ENCODE measurements at places on chromosomes 11 and 22. TPM values are rescaled to one million over a fixed set of nuclear protein-coding genes. Genes with fewer than 3 reads are reported as not detected.

- peaks cover 10% of the 10 kb centered on the region for H3K4me1 ChIP-seq
- no peak overlapping the region for H3K27ac ChIP-seq
- no peaks in the 10 kb centered on the region for H3K36me3 ChIP-seq
- DNase-seq: no peak
- H3K4me3 ChIP-seq: no peak overlapping the region
Measured at GRCh38 chr22:26406118-26406517, 22.9 kb upstream of the ASPHD2 start.

DNA sequence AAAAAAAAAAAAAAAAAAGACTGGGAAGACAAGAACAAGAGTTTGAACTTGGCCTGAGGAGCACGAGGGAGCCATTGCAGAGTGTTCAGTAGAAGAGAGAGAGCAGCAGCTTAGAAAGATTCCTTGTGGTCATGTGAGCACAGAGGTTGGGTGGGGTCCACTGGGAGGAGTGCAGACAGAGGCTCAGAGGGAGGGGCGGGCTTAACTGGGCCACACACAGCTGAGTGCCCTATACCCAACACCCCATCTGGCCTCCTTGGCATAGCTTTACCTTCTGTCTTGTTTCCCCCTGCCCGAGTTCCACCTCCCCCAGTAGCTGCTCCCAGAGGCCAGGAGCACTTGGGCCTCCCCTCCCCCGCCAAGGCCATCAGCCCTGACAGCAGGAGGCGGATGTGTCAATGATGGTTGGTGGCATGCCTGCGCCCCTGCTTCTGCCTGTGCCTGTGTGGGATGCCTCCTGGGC is 12.1 kb downstream of the C11orf86 start:
- H3K27ac ChIP-seq: no peak overlapping the region

- H3K4me1 ChIP-seq: peaks cover 10% of the 10 kb centered on the region
- no peak for DNase-seq
- no peak overlapping the region for H3K4me3 ChIP-seq
- no peaks in the 10 kb centered on the region for H3K27me3 ChIP-seq
Measured at GRCh38 chr22:24087071-24087795, 76.1 kb downstream of the CABIN1 start.

Gene MS4A7
- not detected for total RNA-seq

DNA sequence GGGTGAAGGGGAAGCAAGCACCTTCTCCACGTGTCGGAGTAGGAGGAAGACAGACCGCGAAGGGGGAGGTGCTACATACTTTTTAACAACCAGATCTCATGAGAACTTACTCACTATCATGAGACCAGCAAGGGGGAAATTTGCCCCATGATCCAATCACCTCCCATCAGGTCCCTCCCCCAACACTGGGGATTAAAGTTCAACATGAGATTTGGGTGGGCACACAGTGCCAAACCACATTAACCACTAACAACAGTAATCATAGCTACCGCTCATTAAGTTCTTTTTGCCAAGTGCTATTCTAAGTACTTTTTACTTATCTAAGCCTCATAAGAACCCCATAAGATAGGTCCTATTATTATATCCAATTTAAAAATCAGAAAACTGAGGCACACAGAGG is 450.5 kb upstream of the DDI1 start:
- no peak overlapping the region for H3K27ac ChIP-seq
- H3K36me3 ChIP-seq: no peaks in the 10 kb centered on the region
- DNase-seq: no peak
- H3K4me1 ChIP-seq: peaks cover 26% of the 10 kb centered on the region
- no peak overlapping the region for H3K4me3 ChIP-seq

GRCh38 chr22:43777286-43777685 is 34.8 kb downstream of the EFCAB6 start:
- H3K27me3 ChIP-seq: no peaks in the 10 kb centered on the region
- H3K27ac ChIP-seq: no peak overlapping the region
- H3K4me3 ChIP-seq: no peak overlapping the region
- DNase-seq: no peak
- H3K36me3 ChIP-seq: no peaks in the 10 kb centered on the region

DNA sequence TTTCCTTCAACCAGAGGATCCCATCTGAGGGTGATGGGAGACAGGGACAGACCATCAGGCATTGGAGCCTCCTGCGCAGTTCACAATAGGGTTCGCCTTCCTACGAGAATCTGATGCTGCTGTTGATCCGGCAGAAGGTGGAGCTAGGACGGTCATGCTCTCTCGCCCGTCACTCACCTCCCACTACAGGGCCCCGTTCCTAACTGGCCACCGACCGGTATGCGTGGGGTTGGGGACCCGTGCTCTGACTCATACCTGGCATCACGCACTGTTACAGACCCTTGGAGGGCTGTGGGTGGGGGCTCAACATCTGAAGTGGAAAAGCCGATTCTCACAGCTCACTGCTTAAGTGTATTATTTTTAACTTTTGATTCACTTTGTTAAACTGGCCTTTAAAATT is 402.3 kb downstream of the BRD1 start:
- H3K36me3 ChIP-seq: no peaks in the 10 kb centered on the region
- H3K4me3 ChIP-seq: no peak overlapping the region
- no peak for DNase-seq

DNA sequence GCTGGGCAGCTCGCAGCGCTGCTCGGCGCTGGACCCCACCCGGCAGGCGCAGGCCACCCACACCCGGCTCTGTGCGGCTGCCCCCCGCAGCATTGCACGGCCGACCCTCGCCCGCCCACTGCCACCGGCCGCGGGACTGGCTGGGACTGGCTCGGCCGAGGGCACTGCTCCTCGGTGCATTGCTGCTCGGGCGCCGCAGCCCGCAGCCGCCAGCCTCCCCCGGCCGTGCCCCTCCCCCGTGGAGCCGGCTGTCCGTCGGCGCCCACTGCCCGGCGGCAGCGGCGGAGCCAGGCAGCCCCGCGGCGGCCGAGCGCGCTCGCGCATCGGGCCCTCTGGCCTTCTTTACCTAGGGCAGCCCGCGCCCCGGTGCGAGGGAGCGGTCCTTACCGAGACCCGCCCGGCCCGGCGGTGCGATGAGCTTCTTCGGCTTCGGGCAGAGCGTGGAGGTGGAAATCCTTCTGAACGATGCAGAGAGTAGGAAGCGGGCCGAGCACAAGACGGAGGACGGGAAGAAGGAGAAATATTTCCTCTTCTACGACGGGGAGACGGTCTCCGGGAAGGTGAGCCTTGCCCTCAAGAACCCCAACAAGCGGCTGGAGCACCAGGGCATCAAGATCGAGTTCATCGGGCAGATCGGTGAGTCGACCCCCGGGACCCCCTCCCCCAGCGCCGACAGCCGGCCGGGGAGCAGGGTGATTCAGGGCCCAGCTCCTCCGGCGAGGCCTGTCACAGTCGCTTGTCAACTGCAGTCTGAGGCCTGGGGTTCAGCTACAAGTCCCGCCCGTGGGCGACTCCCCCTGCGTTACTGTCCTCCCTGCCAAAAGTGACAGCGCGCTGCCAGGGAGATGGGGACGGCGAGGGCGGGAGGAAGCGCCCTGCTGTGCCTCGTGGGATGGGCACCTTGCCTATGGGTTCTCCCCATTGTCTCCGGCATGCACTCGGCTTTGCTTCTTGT is 516 bp downstream of the VPS26B start:
- H3K27me3 ChIP-seq: peaks cover 14% of the 10 kb centered on the region
- no peaks in the 10 kb centered on the region for H3K36me3 ChIP-seq

GRCh38 chr22:26839216-26839615 is 181.8 kb downstream of the MIAT start:
- H3K27me3 ChIP-seq: no peaks in the 10 kb centered on the region
- peaks cover 23% of the 10 kb centered on the region for H3K4me1 ChIP-seq
- H3K4me3 ChIP-seq: no peak overlapping the region
- DNase-seq: no peak

GRCh38 chr11:38680166-38680565 is 2082.1 kb upstream of the RAG2 start:
- no peak overlapping the region for H3K4me3 ChIP-seq
- no peak for DNase-seq
- H3K36me3 ChIP-seq: no peaks in the 10 kb centered on the region
- no peaks in the 10 kb centered on the region for H3K4me1 ChIP-seq
- no peaks in the 10 kb centered on the region for H3K27me3 ChIP-seq
- H3K27ac ChIP-seq: no peak overlapping the region

GRCh38 chr11:33256031-33256812 is 959 bp upstream of the HIPK3 start:
- peaks cover 16% of the 10 kb centered on the region for H3K4me1 ChIP-seq
- no peaks in the 10 kb centered on the region for H3K36me3 ChIP-seq
- peaks cover 13% of the 10 kb centered on the region for H3K27me3 ChIP-seq
- peak; percentile 9 for DNase-seq

DNA sequence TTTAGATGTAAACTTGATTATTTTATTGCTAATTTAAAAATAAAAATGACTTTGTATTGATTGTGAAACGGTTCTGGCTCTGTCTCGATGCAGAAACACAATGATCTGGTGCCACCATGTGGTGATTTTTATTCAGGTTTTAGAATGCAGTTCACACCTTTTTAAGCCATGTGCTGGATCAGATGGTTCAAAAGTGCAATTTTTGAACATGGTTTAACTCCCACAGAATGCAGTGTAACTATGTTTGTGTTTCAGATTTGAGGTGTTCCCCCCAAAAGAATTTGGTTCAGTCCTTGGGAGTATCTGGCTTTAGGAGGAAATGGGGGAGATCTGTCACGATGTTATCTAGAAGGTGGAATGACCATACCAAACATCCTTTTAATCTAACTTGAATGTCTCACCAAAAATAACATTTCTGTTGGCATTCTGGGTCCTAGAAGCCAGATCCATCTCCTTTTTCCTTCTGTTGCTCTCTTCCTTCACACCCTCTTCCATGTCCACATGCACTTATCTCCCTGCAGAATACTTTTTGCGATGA is 7.9 kb downstream of the MRPL16 start:
- peaks cover 7% of the 10 kb centered on the region for H3K4me1 ChIP-seq
- H3K27ac ChIP-seq: no peak overlapping the region
- no peaks in the 10 kb centered on the region for H3K27me3 ChIP-seq
- peak; percentile 45 for DNase-seq
- no peaks in the 10 kb centered on the region for H3K36me3 ChIP-seq
- no peak overlapping the region for H3K4me3 ChIP-seq

DNA sequence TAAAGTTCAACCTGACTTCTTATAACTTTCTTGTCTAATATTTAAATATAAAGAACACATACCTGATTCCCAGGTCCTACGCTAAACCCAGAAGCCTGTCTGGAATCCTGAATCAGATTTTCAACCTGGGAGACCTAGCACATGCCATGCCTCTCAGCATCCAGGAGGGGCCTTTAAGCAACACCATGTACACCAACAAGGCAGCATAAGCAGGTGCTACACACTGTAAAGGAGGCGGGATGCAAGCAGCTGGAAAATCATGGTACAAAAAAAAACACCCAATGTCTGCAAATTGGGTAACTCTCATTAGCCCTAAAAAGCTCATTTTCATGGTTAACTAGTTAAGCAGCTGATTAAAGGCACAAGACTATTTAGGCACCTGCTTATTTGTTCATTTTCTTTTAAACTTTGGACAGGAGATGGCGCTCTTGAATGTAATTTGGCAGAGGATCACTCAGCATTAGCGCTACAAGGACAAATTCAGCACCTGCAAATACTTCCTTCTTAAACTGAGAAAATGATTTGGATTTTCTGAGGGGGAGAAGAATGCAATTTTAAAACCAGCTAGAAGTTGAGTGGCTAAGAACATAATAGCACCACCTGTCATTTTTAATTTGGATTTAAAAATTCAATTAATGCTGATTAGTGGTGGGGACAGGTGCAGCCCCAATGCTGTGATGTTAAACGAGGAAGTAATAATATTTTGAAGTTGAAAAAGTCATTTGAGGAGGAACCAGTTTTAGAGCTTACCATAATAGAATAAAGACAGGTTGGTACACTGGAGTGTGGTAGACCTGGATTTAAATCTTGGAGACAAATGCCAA is 104.0 kb downstream of the FAR1 start:
- H3K27ac ChIP-seq: no peak overlapping the region
- DNase-seq: peak; percentile 81
- H3K4me3 ChIP-seq: no peak overlapping the region
- no peaks in the 10 kb centered on the region for H3K27me3 ChIP-seq
- no peaks in the 10 kb centered on the region for H3K36me3 ChIP-seq

- DNase-seq: no peak
- no peak overlapping the region for H3K27ac ChIP-seq
- no peak overlapping the region for H3K4me3 ChIP-seq
- no peaks in the 10 kb centered on the region for H3K36me3 ChIP-seq
- no peaks in the 10 kb centered on the region for H3K4me1 ChIP-seq
Measured at GRCh38 chr11:87116185-87116584, 78.5 kb downstream of the TMEM135 start.

DNA sequence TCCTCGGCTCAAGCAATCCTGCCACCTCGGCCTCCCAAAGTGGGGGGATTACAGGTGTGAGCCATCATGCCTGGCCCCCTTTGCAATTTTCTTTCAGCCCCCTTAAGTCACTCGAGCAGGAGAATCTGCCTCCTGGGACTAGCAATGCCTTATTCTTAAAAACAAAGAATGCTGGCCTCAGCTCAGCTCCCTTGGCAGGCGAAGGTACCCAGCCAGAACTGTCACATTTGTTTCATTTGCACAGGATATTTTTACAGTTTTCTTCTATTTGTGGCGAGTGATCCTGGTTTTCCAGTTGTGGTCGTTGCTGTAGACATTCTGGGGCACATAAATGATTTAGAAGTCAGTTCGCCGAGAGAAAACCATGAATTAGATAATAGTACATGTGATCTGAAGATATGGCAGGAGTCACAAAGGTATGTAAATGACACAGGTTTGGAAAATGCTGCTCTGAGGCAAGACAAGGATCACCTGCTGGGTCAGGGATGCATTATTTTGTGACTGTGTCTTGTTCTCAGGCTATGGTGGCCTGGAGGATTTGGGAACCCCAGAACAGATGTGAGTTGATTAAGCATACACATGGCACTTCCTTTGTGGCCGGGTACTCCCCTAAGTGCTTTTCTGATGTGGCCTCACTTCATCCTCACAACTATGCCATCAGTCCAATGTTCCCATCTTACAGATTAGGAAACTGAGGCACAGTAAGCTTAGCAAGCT is 51.2 kb upstream of the SLC22A12 start:
- H3K4me3 ChIP-seq: no peak overlapping the region
- DNase-seq: no peak
- H3K4me1 ChIP-seq: peaks cover 8% of the 10 kb centered on the region

Gene ANO5
- 9.9 TPM for total RNA-seq

GRCh38 chr11:76686261-76687079 is 15.9 kb upstream of the LRRC32 start:
- H3K36me3 ChIP-seq: no peaks in the 10 kb centered on the region
- no peak for DNase-seq
- no peaks in the 10 kb centered on the region for H3K4me1 ChIP-seq
- H3K27me3 ChIP-seq: no peaks in the 10 kb centered on the region
